Daoy (cell line): ENCODE measurements at places on chromosomes 13 and 19. TPM values are rescaled to one million over a fixed set of nuclear protein-coding genes. Genes with fewer than 3 reads are reported as not detected.

The CPT1C gene
- total RNA-seq, result 5.0 and 8.3 TPM in 2 replicates

The PRODH2 gene
- not detected in 2 replicates for total RNA-seq

DNA sequence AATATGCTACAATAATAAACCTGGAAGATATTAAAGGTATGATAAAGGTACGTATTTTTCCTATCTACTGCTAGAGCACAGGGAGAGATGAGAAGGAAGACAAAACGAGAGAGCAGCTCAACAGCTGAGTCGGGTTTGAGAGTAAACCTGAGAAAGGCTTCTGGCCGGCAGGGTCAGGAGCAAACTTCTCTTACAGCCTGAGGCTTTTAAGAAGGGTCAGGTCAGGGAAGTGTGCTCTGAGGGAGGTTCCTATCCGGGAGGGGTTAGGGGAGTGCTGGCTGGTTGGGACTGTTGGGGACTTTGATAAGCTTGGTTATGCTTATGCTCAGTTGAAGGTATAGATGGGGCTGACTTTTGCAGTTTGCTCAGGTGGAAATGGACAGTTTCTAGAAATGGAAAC is 77.7 kb upstream of the PRR20A start:
- no peak for DNase-seq

DNA sequence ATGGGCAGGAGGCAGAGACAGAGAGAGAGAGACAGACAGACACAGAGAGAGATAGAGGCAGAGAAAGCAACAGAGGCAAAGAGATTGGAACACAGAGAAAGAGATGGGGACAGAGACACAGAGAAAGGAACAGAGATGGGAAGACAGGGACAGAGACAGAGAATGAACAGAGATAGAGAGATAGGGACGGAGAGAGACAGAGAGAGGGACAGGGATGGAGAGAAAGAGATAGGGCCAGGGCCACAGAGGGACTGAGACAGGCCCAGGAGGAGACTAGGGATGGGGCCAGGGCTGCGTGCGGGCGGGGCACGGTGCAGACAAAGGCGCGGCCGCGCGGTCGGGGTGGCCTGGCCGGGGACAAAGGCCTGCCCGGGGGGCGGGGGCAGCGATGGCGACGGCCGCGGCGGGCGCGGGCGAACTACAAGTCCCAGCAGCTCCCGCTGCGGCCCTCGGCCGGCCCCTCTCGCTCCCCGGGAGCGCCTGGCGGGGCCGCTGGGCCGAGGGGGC is at the start of gene ZNF358:
TSS of gene ZNF358 (plus strand) at position 459 of the 507 bp plus-strand sequence. CDS start 3,140 bp downstream, outside the sequence.
- DNase-seq, result peak; percentile 82

DNA sequence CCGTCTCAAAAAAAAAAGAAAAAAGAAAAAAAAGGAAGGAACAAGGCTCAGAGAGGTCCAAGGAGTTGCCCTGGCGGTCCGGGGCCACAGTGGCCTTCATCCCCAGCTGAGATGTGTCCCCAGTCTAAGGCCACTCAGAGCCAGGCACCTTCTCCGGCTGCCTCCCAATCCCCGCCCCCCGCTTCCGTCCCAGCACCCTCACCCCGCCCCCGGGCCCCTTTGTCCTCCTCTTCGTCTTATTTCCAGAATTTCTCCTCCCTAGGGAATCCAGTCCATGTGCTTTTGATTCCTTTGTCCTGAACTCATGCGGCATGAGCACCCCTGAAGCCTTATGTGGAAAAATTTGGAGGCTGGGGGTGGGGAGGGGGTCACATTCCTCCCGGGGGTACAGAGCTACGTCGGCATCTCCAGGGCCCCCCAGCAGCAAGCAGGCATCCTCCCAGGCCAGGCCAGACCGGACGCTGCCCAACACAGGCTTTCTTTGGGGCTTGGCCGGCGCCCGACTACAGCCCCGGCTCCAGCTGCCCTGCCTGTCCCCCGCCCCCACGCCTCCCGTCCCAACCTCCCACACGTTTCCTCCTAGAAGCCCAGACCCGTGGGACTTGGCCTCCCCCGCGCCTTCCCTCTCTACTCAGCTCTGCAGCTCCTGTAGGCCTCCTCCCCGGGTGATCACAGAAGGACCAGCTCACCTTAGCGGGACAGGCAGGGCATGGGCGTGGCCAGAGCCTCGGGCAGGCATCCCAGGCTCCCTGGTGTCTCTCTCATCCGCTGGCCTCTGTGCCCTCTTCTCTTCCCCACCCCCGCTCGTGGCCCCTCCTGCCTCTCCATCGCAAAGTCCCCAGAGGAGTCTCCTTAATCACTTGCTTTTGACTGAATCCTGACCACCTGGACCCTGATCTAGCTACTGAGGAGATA is 17.8 kb upstream of the ADGRE5 start:
- peak; percentile 77 for DNase-seq

GRCh38 chr19:54341295-54341694 is 2.3 kb upstream of the LILRA4 start:
- no peak for DNase-seq

DNA sequence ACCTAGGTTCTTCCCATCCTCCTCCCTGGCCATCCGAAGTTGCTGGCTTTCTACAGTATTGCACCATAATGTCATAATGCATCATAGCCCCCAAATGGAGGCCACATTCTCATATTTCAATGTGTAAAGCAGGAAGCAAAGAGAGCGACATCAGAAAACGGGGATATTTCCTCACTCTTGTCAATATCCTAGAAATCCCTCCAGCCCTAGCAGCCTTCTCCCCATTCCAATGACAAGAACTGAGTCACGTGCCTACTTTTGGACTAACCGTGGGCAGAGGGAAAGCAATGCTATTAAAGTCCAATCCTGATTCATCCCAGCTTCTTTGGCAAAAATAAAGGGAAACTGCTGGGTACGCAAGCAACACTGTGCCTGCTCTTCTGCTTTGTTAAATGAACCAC is 4.3 kb upstream of the RAP2A start:
- DNase-seq, result peak; percentile 21

- DNase-seq, result no peak
These were observed 15.0 kb upstream of the LMO7 start for GRCh38 chr13:75621147-75621546.

DNA sequence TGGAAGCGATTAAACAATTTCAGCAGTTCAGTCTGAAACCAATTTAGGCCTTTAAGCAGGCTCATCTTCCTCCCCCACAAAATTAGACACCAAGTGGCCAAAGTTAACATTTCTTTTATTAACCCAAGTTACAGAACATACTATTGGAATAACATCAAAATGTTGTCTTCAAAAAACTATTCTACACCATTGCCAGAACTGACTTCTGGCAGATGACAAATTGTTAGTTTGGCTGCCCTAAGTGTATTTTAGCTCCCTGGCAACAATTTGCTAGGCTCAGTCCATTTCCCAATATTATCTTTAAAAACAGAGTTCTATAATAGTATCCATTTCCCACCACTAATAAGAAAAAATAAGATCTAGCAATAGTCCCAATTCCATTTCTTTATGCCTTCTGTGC is 107.8 kb downstream of the SGCG start:
- DNase-seq, result no peak

- no peak for DNase-seq
These were observed 391.0 kb downstream of the LMO7 start for GRCh38 chr13:76027131-76027530.

GRCh38 chr13:113507505-113508345 is 17.2 kb upstream of the DCUN1D2 start:
- no peak for DNase-seq

DNA sequence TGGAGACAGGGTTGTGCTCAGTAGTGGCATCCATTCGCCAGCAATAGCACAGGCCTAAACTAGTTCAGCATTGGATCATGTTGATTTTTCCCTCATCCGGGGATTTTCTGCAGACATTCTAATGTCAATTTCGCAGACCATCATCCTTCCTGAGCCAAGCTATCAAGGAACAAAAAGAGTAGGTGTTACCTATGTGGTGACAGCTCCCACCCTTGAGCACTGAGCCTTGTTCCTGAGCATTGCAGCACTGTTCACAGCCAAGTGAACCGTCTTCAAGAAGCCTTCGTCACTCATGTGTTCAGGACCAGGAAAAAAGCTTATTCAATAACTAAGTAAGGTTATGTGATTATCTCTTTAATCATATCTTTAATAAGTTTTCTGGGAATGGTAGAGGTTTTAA is 576.2 kb downstream of the UQCRFS1 start:
- DNase-seq, result no peak
